ENCODE measurements at places on chromosomes 2 and 18.

DNA sequence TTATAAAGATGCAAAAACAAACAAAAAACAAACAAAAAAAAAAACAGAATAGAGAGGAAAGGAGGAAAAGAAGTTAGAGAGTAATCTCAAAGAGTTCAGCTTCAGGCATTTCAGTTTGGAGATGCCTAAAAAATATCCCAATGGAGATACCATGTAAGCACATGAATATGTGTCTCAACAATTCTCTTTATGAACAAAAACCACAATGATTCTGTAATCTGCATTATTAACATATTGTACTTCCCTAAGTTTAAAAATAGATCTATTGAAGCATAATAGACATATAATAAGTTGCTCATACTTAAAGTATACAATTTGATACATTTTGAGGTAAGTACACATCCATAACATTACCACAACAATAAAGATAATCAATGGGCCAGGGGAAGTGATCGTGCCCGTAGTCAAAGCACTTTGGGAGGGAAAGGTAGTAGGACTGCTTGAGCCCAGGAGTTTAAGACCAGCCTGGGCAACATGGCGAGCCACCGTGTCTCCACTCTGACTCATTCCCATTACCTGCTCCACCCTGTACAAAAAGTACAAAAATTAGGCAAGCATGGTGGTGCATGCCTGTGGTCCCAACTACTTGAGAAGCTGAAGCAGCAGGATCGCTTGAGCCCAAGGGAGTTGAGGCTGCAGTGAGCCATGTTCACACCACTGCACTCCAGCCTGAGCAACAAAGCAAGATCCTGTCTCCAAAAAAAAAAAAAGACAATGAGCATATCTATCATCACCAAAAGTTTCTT lies 158.9 kb downstream of the ATAD2B start:
- no peak for DNase-seq

- DNase-seq, result no peak
Observed at GRCh38 chr2:106991866-106992265, 105.9 kb upstream of the ST6GAL2 start.

GRCh38 chr2:725468-725867 lies 48.3 kb upstream of the TMEM18 start:
- no peak for DNase-seq

DNA sequence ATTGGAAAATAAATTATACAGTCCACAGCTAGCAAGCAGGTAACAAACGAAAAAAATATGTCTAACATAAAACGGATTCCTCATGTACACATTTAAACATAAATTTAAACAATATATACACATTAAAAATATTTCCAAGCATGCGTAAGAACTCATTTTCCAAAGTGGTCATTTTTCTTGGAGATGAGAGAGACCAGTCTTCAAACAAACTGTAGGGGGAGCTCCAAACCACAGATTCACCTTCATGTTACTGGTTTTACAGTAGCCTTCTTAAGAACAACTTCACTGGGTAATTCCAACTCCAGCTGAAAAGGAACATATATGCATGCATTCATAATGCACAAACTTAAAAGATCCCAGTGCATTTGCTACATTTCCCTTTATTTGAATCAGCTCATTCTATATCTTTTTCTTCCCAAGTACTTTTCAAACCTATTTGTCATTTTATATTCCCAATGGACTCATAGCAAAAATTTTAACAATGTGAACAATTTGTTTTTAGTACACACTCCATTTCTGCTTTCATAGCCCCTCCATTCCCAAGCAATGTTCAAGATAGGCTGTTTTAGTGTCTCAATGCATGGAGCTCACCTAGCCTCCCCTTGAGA lies 4.7 kb upstream of the STAMBP start:
- DNase-seq, result peak; percentile 39

- no peak for DNase-seq
Observed at GRCh38 chr2:32611366-32611765, 16.5 kb upstream of the TTC27 start.

DNA sequence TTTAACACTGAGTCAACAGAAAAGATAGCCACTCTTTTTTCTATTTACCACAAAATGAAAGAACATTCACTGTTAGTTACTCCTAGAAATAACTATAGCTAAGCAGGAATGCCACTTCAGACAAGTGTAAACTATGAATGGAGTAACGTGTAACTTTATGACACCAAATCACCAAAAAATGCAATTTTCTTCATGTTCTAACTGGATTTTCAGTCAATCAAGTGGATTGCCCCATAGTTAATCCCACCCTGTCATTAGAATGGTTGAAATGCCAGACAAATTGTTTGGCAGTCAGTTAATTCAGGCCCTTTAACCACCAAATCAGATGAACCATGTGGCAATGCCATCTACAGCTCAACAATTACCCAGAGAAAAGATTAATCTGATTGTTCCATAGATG lies 9.9 kb downstream of the EPHA4 start:
- DNase-seq, result no peak

DNA sequence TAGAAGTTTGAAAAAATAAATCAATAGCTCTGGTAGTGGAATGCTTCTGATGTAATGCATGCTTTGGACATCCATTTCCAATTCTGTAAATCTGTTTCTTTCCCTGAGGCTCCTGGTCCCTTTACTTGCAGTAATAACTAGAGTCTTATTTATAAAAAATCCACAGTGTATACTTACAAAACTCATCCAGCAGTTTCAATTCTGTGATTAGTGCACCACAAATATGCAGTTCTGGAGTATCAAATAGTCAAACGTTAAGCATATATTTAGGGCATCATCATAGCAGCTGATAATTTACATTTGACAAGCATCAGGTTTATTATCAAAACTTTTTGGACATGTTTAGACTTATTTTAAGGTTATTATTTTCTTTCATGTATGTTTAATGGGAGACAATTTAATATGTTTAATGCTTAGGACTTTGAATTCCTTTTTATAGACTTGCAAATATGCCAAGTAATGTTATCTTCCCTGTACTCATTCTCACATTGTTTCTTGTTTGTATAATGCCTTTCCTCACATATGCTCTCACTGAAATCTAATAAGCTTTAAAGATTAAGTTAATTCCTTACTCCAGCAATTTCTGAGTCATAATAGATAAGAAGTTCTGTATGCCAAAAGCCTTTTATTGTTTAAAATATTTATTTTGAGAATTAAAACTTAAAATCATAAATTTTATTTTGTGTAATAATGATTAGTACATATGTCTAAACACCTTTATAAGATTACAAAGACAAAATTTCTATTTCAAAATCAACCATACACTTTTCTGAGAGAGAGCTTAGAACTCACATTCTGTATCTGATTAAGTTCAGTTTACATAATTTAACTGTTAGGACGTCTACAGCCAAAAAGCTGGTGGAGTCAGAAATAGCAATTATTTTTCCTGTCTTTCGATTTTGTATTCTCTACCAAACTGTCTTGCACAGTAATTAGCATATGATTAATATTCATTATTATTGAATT lies 341.5 kb upstream of the TMEFF2 start:
- DNase-seq, result no peak

GRCh38 chr2:64626963-64627760 lies 26.6 kb downstream of the SERTAD2 start:
- no peak for DNase-seq

- DNase-seq, result no peak
Observed at GRCh38 chr2:180823546-180824141, 156.8 kb upstream of the UBE2E3 start.

- DNase-seq, result no peak
Observed at GRCh38 chr2:201546576-201546975, 95.0 kb downstream of the STRADB start.

DNA sequence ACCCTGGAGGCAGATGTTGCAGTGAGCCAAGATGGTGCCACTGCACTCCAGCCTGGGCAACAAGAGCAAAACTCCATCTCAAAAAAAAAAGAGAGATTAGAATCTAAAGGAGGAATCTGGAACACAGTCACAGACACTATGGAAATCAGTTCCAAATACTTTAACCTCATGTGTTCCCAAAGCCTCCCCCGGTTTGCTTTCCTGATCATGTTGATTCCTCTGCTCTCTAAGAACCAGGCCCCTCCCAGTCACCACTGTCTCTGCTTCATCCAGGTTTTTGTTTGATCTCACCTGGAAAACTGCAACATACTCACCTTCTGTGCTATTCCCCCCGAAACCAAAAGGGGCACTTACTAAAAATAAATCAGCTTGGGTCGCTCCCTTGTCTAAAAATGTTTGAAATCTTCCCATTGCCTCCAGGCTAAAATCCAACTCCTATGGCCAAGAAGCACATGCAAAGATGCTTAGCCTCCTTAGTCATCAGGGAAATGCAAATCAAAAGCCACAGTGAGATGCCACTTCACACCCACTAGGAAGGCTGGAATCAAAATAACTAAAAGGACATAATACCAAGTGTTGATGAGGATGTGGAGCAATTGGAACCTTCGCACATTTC lies 6.2 kb upstream of the NEU2 start:
- no peak for DNase-seq

DNA sequence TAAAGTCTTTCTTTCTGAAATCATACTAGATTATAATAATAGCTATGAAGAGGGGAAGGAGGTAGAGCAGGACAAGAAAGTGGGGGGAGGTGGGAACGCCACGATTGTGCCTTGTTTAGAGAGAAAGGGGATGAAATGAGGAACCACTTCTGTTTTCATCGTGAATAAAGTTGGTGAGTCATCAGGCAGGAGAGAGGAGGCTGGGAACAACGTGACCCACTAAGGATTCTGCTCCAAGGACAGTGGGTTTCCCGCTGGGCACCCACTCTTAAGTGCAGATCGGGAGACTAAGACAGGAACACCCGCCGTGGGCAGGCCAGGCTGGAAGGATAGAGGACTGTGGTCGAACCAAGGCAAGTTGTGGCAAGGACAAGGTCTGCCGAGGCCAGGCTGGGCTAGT lies 158.2 kb downstream of the L3MBTL4 start:
- no peak for DNase-seq

- DNase-seq, result no peak
Observed at GRCh38 chr18:70195014-70195614, 10.4 kb downstream of the RTTN start.

GRCh38 chr2:151395509-151396374 lies 14.0 kb upstream of the RIF1 start:
- DNase-seq, result no peak

- no peak for DNase-seq
Observed at GRCh38 chr18:61273533-61273932, 59.7 kb upstream of the CDH20 start.

- DNase-seq, result no peak
Observed at GRCh38 chr2:99987160-99987559, 155.2 kb downstream of the AFF3 start.

DNA sequence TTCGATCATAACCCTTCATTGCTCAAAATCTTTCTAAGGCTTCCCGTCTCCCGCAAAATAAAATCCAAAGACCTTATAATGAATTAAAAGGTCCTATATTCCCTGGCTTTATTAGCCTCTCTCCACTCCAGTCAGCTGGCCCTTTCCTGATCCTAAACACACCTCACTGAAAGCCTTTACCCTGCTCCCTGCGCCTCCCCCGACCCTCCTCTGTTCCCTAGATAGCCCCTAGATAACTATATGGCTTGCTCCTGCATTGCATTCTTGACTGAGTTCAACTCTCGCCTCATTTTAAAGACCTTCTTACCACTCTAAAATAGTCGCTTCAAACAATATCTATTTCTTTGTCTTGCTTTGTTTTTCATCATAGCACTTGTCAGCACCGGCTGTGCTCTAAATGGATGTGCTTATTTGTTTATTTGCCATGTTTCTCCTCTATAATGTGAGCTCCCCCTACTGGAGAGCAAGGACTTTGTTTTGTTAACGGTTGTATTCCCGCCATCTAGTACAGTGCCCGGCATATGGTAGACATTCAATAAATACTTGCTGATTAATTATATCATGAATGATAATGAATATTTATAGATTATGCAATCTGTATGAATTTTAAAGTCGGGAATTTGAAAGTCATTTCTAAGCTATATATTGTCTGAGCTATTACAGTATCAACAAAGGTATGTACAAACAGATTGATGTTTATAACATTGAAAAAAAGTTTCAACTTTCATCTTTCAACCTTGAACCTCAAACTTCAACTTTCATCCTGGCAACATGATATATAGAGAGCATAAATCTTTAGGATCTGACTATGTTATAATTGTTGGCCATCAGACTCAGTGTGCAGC lies 32.4 kb upstream of the VIT start:
- DNase-seq, result peak; percentile 1

- no peak for DNase-seq
Observed at GRCh38 chr2:49003201-49003600, 151.1 kb downstream of the FSHR start.

GRCh38 chr2:36670881-36671595 lies 25.5 kb upstream of the VIT start:
- DNase-seq, result no peak

- no peak for DNase-seq
Observed at GRCh38 chr2:17363846-17364245, 154.4 kb downstream of the RAD51AP2 start.

DNA sequence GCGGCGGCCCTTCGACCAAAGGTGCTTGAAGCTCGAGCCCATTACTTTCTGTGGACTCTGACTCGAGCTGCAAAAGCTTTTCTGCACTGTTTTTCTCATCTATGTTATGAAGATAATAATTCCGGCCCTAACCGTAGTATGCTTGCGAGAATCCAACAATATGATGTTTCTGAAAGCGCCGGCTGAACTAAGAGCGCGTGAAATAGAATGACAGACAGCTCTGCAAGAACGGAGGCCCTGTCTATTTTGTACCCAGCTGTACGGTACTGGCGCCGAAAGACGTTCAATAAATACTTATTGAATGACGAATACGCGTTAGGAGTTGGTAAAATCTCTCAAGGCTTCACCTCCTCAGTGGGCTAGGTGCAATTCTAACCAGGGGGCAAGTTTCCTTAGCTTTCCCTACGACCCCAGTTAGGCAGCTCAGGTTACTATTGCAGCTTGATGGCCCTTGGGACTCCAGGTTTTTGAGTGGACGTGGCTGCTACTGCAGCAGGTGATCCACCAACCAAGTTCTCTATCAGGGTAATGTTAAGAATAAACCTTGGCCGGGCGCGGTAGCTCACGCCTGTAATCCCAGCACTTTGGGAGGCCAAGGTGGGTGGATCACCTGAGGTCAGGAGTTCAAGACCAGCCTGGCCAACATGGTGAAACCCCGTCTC lies 570 bp downstream of the SCRN3 start:
- no peak for DNase-seq

DNA sequence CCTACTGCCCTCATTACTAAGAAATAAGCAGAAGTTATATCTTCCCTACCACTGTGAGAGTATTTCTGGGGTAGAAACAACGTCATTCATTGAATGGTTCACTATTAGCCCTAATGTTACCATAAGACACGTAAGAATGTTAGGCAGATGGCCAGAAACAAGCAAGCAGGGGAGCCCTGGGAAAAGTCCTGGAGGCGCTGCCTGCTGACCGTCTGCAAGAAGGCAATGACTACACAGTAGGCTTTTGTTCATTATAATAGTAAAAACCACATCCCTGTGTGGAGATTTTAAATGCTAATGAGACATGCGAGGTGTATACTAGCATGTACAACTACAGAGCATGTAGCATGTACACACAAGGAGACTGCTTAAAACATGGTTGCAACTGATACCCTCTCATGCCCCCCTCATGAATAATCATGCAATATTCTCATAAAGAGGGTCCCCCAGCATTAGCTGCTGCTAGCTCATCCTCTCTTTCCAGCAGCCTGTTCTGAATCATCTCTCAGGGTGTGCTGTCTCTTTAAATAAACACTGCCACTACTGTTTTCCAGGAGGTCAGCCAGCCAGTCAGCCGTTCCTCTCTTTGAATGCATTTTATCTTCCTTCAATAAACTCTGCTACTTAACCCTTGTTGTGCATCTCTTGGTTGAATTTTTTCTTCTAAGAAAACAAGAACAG lies 23.6 kb downstream of the SUCLG1 start:
- no peak for DNase-seq
